ENCODE measurements at places on chromosomes 16 and 17.

DNA sequence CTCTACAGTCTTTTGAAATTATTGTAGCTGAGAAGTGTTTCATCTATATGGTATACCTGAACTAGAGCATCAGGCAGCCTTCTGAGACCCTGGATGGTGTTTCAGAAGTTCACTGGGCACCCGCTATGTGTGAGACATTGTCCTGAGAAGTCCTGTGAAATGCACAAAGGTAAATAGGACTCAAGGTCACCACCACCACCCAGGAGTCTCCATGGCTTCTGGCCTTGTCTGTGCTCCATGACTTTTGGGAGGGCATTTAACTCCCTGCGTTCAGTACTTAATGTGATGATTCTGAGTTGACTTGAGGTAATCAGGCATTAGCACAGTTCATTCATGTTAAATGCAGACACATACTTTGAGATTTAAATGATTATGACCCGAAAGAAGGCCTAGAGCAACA, 1.1 kb downstream of the MLYCD start:
- no peak for DNase-seq

- DNase-seq: no peak
These were observed 11.6 kb upstream of the ZNF689 start for GRCh38 chr16:30621765-30622164.

DNA sequence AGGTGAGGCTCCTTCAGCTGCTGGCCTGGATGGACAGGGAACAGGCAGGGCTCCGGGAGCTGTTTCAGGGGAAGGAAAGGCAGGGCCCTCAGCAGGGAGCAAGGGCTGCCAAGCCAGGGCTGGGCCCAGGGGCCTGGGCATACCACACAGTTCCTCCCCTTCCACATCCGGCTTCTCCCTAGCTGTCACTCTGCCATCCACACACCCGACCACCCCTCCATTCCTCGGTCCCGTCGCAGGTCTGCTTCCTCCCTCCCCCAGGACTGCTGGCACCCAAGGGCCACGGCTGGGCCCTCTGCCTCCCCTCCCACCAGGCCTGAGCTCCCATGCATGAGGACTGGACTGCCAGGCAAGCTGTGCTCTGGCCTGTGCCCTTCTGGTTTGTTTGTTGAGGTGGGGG, 24.0 kb downstream of the CDIP1 start:
- DNase-seq: no peak

- no peak for DNase-seq
These were observed 112.1 kb downstream of the ADAMTS18 start for GRCh38 chr16:77322757-77323156.

Data from thoracic aorta (tissue), 2 donors.